ENCODE measurements at places on chromosomes 4 and X.

DNA sequence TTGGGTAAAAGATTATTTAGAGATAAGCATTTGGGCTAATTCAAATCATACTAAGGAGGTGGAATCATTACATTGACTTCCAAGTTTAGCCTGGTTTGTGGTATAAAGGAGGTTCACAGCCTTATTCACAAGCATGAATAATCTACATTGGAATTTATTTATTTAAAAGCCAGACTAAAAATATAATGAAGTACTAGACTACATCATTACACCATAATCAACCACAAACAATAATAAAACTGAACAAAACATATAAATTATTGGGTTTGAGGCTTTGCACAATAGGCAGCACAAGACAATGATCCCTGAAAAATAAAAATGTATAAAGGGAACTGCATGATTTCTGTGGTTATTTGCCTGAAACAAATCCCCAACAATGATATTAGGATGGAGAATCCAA lies 314.0 kb downstream of the GBA3 start:
- DNase-seq = no peak

- DNase-seq = no peak
These were observed 436.6 kb downstream of the SPRY1 start for GRCh38 chr4:123833171-123833643.

GRCh38 chr4:184039963-184040383 lies 134.9 kb downstream of the STOX2 start:
- DNase-seq = no peak

DNA sequence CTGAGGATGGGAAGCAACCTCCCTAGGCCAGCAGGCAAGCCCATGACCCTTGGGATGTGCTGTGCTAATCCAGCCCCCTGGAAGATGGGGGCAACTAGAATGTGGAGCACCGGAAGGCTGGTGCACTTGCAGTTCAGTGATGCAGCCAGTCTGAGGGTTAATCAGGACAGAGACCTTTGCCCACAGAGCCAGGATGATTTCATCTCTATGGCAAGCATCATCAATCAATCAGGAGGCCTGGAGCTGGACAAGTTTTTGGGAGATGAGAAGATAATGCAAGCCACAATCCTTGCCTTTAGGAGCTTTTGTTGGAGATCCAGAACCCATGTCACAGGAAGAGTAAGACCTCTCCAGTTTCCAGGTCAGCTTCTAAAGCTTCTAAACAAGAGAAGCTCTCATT lies 15.4 kb upstream of the MSN start:
- no peak for DNase-seq

DNA sequence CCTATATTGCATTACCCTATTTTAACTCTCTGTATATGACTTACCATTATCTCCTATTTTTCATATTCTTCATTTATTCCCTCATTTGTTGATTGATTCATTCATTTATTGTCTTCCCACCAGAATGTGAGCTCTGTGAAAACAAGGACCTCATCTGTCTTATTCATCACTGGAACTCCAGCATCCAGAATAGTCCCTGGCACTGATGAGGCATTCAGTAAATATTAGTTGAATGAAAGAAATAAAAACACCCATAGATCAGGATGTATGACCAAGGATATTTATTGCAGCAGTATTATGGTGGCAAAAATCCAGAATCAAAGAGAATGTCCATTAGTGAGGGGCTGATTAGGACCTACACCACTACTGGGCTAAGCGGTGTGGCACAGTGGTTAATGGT lies 164.9 kb downstream of the SPRY1 start:
- DNase-seq = no peak

GRCh38 chr4:169256856-169257761 lies 13.6 kb downstream of the SH3RF1 start:
- no peak for DNase-seq

GRCh38 chr4:172404676-172405075 lies 591.5 kb downstream of the GALNTL6 start:
- DNase-seq = no peak

GRCh38 chr4:182695842-182696241 lies 221.3 kb downstream of the DCTD start:
- no peak for DNase-seq

DNA sequence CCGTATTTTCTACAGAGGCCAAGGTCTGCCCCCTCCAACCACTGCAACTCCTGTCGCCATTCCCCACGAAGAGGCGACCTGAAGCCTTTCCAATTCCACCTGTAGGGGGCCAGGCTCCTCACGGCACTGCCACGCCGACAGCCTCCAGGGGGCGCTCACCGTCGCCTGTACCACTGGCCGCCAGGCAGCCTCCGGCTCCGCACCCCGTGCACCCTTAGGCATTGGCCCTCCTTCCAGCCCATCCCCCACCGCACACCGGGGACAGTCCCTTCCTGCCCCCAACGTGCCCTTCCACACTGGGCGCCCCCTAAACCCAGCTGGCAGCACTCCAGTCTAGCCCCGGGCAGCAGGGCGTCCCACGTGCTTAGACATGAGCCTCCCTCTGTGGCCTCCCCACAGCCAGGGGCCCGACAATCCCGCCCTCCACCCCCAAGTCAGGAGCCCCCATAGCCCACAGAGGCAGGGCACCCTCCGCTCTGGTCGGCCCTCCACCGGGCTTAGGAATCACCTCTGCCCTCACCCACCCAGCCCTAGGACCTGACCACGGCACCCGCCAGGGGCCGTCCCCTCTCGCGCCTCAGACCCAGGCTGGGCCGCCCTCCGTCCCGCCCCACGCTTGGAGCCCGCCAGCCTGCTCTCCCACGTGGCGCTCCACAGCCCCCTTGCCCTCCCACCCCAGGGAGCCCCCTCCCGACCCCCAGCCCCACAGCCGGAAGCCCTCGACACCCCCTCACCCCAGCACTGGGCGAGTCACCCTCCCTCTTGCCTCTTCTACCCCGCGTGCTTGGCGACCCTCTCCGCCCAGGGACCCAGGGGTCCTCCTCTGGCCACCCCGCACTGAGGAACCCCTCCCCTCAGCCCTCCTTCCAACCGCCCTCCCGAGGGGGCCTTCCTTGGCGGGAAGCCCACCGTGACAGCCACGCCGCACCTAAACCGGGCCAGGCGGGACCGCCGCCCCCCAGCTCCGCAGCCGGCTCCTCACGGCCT lies 711 bp downstream of the PNMA6E start:
- peak; percentile 40 for DNase-seq

GRCh38 chr4:80462621-80463091 lies 127.1 kb downstream of the CFAP299 start:
- no peak for DNase-seq

GRCh38 chr4:73679836-73680235 lies 59.6 kb upstream of the RASSF6 start:
- DNase-seq = no peak

DNA sequence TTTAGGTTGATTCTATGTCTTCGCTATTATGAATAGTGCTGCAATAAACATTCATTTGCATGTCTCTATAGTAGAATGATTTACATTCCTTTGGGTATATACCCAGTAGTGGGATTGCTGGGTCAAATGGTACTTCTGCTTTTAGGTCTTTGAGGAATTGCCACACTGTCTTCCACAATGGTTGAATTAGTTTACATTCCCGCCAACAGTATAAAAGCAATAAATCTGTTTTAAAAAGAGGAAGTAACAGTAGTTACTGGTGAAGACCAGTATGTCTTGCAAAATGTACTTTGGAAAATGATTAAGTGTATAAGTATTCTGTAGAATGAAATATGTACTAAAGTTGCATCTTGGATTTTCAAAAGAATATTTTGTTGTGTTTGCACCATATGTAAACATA lies 77.3 kb downstream of the SHROOM4 start:
- DNase-seq = no peak

GRCh38 chrX:111646515-111646914 lies 34.5 kb upstream of the ALG13 start:
- DNase-seq = no peak

GRCh38 chr4:40192114-40193015 lies 4.5 kb upstream of the RHOH start:
- no peak for DNase-seq

DNA sequence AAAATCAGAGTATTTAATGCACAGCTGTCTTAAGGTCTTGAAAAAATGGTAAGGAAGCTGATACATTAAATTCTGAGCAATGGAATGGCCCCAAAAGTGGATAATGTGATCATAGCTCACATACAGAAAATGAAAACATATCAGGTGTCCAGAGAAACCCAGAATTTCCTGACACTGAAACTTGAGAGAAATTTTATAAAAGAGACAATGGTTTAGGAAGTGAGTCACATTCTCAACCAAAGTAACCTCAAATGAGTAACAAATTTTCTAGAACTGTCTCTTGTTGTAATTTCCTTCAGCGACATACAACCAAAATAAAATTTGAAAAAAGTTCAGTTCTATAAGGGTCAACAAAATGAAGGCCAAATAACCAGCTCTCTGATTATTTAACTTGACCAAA lies 37.4 kb upstream of the PACRGL start:
- DNase-seq = no peak

DNA sequence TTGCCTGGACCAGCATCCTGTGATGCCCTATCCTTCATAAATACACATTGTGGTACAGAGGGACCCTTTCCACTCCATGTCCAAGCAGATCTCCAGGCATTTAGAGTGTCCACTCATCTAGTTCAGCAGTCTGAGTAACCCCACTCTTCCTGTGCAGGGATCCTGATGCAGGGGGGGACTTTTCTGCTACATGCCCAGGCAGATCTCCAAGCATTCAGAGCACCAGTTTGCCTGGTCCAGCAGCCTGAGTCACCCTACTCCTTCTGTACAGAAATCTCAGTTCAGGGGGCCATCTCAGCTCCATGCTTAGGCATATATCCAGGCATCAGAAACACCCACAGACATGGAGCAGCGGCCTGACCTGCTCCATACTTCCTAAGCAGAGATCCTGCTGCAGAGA lies 1089.8 kb downstream of the FAT4 start:
- no peak for DNase-seq

DNA sequence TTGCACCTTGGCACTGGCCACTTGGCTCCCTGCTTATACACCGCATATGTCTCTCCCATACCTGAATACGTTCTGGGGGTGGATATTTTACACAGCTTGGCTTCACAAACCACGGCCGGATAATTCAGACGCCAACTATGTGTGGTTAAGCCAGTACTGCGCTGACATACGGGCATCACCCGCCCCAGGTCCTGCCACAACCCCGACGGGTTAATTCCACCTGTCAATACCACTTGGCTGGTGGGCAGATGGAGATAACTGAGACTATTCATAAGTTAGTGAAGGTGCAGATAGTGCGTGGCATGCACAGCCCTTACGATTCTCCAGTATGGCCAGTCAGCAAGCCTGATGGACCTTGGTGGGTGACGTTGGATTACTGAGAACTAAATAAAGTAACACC lies 696.3 kb upstream of the AGA start:
- no peak for DNase-seq

- no peak for DNase-seq
These were observed 3.6 kb downstream of the TLR1 start for GRCh38 chr4:38800961-38801450.

- no peak for DNase-seq
These were observed 83.8 kb downstream of the VCX3B start for GRCh38 chrX:8548446-8548845.

DNA sequence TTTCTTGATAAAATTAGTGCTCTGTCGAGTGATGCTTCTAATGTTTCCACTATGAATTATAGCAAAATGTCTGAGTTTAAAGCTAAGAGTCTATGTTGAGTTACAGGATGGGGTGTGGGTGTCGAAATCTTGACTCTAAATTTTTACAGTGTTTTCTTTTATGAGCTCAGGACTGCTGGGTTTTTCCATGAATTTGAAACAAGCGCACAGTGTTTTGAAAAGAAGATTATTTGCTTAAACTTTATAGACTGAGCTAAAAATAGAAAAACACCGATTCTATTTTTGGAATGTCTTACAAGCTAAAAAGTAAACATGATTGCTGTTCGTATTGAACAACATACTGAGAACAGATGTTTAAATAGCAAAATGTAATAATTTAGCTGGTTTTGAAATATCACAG lies 7.5 kb downstream of the PTTG2 start:
- no peak for DNase-seq

DNA sequence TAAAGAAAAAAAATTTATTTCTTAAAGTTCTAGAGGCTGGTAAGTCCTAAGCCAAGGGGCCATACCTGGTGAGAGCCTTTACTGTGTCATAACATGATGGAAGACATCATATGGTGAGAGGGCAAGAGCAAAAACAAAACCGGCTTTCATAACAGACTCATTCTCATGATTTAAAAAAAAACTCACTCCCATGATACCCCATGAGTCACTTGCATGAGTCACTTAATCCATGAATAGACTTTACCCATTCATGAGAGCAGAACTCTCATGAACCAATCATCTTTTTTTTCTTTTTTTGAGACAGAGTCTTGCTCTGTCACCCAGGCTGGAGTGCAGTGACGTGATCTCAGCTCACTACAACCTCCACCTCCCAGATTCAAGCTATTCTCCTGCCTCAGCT lies 369.7 kb upstream of the DIAPH2 start:
- DNase-seq = no peak

DNA sequence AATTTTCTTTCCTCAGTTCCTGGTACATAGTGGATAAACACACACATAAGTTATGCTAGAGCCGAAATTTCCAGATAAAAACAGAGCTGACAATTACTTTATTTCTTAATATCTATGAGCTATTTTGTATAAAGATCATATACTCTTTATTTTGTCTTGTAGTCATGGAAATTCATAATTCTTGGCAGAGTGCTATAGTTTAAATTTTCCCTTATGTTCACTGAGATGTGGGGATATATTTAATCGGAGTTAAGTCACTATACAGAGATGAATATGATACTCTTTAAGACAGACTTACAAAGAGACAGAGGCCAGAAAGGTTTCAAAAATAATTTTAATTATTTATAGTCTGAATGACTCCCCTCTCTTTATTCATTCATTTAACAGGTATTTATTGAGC lies 89.7 kb downstream of the PPEF1 start:
- no peak for DNase-seq

DNA sequence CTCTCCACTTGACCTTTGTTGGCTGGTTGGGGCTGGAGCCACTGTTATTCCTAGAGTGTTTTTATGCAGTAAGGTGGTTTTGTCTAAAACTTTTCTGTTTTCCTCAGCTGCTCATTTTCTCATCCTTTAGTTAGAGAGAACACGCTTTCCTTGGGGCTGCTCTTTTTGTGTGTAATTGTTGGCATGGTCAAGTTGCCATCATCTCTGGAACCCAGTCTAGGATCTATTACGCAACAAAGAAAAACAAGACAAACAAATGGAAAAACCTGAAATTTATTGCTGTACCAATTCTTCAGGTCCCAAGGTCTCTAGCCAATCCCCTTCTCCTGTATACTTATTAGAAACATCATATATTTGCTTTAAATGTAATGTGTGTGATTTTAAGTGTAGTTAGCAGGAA lies 1436.3 kb upstream of the DIAPH2 start:
- no peak for DNase-seq

DNA sequence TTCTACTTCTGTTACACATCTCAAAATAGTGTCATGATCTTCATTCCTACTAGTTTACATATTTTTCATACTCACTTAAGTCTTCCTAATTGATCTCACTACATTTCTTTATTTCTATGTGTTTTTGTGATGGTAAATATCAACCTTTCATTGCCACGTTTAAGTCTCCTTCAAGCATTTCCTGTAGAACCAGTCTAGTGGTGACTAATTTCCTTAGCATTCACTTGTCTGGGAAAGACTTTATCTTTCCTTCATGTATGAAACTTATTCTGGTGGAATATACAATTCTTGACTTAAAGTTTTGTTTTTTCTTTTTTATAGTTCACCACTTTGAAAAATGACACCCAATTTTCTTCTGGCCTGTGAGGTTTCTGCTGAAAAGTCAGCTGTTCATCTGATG lies 181.4 kb upstream of the NEIL3 start:
- no peak for DNase-seq

All from CD4-positive, alpha-beta T cell treated with Interleukin-15 for 1 hour (primary cell).